ENCODE measurements at places on chromosomes 3 and 15.
A peak's percentile ranks its signal among the peaks of the same experiment; 100 is the strongest.

DNA sequence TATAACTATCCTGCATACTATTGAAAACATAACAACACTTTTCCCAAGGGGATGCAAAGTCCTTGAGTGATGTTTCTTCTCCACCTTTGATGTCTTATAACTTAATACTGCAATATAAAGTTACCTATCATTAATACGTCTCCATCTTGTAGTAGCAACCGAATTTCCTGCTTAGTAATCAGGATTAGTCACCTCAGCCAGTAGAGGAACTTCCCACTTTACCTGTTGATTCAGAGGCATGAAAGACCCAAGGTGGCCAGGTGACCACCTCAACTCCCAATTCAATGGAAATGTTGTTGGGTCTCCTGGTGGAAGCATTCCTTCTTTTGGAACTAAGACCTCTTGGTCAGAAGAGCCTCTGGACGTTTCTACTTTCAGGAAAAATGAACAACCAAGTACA lies 3.5 kb upstream of the TMCC1 start:
- no peak for DNase-seq

- no peak for DNase-seq
Measured at GRCh38 chr15:95880630-95881029, 449.9 kb upstream of the NR2F2 start.

DNA sequence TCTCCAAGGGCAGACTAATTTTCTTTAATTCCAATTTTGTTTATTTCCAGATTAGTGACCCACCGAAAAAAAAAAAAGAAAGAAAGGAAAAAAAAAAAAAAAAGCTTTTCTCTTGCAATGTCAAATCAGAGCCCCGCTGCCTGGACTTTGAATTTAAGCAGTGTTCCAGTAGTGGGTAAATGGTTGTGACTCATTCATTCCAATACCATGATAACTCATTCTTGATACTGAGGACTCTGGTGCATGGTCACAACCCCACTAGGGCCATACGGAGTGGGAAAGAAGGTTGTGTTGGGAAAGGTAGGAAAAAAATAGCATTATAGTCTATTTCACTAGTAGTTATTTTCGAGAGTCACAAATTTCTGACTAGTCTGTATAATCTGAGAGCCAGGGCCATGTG lies 59.1 kb upstream of the COL8A1 start:
- DNase-seq = no peak

DNA sequence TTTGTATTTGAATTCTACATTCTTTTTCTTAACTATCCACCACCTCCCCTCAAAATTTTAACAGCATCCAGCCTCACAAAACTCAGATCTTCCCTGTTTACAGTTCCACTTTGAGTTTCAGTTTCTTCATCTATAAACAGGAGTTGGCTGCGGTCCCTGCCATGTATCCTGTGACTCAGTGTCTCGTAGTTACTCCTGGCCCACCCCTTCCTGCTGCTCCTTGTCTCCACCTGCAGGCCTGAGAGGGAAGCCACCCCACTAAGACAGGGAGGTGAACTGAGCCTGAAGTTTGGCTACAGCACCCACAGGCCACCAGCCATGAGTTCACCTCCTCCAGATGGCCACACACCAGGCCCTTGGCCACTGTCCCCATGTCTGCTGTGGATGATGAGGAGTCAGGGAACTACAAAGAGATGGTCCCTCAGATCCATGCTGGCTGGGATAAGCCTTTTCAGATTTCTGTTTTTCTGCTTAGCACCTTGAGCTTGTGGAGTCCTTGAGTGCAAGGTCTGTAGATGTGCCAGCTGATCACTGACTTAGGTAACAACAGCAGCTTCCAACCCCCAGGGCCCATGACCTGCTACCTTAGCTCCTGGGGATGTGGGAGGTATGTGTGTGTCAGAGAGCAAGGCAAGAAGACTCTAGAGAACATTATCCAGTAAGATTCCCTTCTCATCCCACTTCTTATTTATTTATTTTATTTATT lies 37.5 kb downstream of the CD86 start:
- DNase-seq = peak; percentile 53

DNA sequence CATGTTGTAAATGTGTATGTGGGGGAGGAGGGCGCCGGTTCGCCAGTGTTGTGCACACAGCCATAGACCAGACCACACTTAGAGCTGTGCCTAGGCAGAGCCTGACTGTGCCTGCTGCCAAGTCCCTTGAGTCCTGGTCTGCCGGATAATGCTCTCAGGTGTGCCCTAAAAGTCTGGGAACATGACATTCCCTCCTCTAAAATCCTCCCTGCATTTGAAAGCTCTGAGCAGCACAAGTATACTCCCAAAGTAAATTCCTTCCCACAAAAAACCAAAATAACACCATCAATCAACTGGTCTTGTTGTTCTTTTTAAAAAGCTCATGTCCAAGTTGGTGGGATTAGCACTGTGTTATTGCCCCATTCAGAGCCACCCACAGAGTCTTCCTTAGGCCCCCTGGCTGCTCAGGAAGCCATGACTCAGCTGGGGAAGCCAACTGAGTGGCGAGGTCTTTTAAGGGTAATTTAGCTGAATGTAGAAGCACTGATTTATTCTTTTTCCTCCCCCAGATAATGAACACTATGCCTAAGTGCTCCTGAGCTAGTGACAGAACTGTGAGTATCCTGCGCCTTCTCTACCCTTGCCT lies 147.8 kb upstream of the MCTP2 start:
- DNase-seq = no peak

DNA sequence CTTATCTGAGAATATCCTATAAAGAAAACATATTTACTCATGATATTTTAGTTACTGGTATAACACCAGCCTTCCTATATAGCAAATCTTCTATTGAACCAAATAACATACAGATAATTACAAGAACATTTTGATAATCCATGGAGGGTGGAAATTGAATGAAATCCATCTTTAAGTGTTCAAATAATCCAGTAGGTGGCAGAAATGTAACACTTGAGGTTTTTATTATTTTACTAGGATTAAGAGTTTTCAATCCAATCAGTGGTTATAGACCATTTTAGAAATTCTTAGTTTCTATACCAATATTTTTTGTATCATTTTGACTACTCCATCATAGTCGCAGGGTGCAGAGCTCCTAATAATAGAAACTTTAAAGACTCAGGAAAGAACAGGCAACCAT lies 101.9 kb upstream of the KCNH8 start:
- no peak for DNase-seq

GRCh38 chr15:99239545-99240198 lies 9.7 kb downstream of the TTC23 start:
- DNase-seq = no peak

DNA sequence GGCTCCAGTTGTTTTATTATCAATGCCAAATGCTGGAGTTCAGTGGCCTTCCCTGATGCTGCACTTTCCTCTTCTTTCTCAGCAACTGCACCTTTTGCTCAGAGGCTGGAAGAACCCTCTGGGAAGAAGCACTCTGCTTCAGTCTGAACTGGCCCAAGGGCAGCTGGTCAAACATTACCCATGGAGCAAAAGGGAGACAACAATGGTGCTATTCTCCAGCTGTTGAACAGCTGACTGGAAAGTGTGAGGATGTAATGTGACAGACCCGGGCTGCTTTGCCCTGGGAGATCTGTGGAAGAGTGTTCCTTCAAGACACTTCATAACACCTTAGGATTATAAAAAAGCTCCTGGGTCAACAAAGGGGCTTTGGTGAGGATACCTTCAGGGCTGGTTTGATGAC lies 84.9 kb downstream of the EPHB1 start:
- DNase-seq = no peak

- no peak for DNase-seq
Measured at GRCh38 chr15:41838400-41838897, at the start of gene PLA2G4B. TSS of gene PLA2G4B (plus strand) at chr15:41838847. CDS start at chr15:41838914, 67 bp downstream.

GRCh38 chr3:55583475-55583874 lies 96.4 kb upstream of the WNT5A start:
- DNase-seq = no peak

Data from stimulated activated CD4-positive, alpha-beta T cell treated with anti-CD3 and anti-CD28 coated beads, Interleukin-12 subunit alpha, Interleukin-12 subunit beta, amount 100 ng/mL, for 24 hours (primary cell).